ENCODE measurements at places on chromosomes 3 and 15. TPM values are rescaled to one million over a fixed set of nuclear protein-coding genes. Genes with fewer than 3 reads are reported as not detected.

Gene APOD
- 1.6 TPM for total RNA-seq

Gene GRAMD1C
- total RNA-seq: 6.0 TPM

Gene KLHL24
- 29.0 TPM for total RNA-seq

Gene ROPN1
- total RNA-seq: 1.3 TPM

Gene STAB1
- total RNA-seq: under 0.01 TPM

Gene AMT
- 1.5 TPM for total RNA-seq

GRCh38 chr3:181711325-181712135 lies at the start of gene SOX2:
Gene SOX2 (plus strand): TSS chr3:181711925. CDS start chr3:181712361, 436 bp downstream.
- peak; percentile 63 for DNase-seq

DNA sequence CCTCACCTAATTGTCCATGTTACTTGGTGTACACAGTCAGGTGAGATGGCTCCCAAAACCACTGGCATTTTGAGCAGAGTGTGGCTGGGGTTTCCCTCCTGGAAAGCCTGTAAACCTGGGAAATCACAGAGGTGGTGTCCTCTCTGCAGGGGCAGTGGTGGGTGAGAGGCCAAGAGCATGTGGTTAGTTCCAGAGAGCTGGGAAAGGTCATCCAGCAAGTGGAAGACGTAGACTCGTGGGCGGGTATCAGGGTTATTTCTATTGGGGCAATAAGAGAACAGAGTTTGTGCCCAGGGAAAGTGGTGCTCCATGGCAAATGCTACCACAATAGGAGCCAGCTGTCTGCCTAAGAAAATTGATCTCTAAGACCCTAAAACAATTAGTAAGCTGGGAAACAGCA lies 44.6 kb upstream of the LIMD1 start:
- peak; percentile 49 for DNase-seq

All from RPMI7951 (cell line).